Endothelial cell (in vitro differentiated cells): ENCODE measurements at places on chromosomes 4 and X.

DNA sequence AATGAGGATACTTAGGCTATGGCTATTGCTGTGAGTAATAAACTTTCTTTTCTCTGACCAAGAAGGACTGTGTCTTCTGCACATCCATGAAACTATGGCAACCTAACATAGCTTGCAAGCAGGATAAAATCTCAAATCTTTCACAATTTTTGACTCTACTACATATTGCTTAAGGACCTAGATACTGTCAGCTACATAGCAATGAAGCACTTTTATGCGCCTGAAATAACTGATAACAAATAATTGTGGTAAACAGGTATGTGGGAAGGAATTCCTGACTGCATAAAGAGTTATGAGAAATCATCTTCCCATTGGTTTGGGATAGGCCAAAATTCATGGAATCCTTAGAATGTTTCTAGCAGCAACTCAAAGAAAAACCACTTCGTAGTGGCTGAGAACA, 41.2 kb upstream of the PDGFC start:
- no peaks in the 10 kb centered on the region for H3K27me3 ChIP-seq
- no peak overlapping the region for H3K4me3 ChIP-seq
- H3K27ac ChIP-seq, result no peak overlapping the region
- H3K4me1 ChIP-seq, result no peaks in the 10 kb centered on the region
- DNase-seq, result no peak

DNA sequence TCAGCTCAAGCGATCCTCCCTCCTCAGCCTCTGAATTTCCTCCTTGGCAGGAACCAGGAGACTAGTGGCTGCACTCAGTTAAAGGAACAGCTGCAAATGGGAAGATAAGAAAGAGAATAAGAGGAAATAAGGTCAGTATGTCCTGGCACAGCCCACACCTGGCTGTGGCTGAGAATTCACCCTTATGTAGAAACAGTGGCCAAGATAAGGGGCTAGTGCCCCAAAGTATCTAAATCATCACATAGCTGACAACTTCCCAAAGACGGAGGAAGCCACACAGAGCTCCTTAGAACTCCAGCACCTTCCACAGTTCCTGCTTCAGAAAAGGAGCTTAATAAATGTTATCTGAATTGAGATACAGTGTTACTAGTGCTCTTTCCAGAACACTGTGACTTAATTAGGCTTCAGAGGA, 2.3 kb upstream of the CHIC2 start:
- H3K27ac ChIP-seq, result peak overlapping the region; percentile 99
- peaks cover 46% of the 10 kb centered on the region for H3K4me1 ChIP-seq
- peaks cover 31% of the 10 kb centered on the region for H3K27me3 ChIP-seq
- H3K4me3 ChIP-seq, result no peak overlapping the region
- DNase-seq, result peak; percentile 20

GRCh38 chr4:98932539-98932938, 3.6 kb upstream of the EIF4E start:
- H3K4me1 ChIP-seq, result peaks cover 12% of the 10 kb centered on the region
- no peak for DNase-seq
- no peak overlapping the region for H3K27ac ChIP-seq
- peaks cover 6% of the 10 kb centered on the region for H3K36me3 ChIP-seq
- H3K27me3 ChIP-seq, result peaks cover 13% of the 10 kb centered on the region

DNA sequence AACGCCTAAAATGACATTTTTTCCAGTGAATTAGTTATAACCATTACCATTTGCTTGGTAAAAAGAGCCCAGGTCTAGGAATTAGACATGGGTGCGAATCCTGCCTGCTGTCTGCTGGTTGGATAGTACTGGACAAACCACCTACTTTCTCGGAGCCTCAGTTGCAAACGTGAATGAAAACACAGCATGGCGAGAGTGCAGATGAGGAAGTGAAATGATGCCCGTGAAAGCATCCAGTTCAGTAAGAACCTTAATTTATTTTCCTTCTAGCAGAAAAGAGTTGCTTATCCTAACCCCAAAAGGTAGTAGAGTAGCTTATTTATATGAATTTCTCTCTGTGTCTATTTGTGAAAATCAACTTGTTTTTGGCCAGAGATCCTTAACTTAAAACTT, 171.4 kb upstream of the GALNT7 start:
- H3K27ac ChIP-seq, result no peak overlapping the region
- no peaks in the 10 kb centered on the region for H3K27me3 ChIP-seq
- no peaks in the 10 kb centered on the region for H3K36me3 ChIP-seq
- H3K4me3 ChIP-seq, result no peak overlapping the region
- DNase-seq, result no peak

DNA sequence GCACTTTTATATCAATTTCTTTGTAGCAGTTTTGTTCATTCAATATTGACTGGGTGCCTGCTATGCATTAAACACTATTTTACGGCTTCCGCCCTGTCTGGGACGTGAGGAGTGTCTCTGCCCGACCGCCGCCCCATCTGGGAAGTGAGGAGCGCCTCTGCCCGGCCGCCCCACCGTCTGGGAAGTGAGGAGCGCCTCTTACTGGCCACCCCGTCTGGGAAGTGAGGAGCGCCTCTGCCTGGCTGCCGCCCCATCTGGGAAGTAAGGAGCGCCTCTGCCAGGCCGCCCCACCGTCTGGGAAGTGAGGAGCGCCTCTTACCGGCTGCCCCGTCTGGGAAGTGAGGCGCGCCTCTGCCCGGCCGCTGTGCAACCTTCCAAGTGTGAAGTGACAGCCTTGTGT, 68.1 kb downstream of the RPS3A start:
- H3K4me1 ChIP-seq, result peaks cover 20% of the 10 kb centered on the region
- no peak overlapping the region for H3K4me3 ChIP-seq
- no peak for DNase-seq
- no peak overlapping the region for H3K27ac ChIP-seq
